Activated naive CD4-positive, alpha-beta T cell treated with Interleukin-2 at 50 U/mL for 16 hours (primary cell): ENCODE measurements at places on chromosomes 16 and 17.

GRCh38 chr16:11470676-11471415, 115.9 kb downstream of the LITAF start:
- no peak for DNase-seq

DNA sequence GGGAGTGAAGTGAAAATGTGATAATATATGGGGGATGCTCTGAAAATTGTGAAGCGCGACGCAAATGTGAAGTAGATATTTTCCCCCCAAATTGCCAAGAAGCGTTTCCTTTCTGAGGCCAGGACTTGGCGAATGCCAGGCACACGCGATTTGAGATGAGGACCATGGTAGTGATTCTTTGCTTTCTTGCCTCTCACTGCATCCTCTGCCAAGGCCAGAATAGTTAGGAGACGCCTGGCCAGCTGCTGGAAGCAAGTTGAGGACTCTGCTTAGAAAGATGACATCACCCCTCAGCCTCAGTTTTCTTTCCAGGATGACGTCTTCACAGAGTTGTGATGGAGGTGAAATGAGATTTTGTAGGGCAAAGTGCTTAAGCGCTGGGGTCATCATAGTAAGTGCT, 25.9 kb downstream of the PIPOX start:
- no peak for DNase-seq

- DNase-seq, result no peak
Observed at GRCh38 chr17:63066158-63066813, 100.3 kb downstream of the TANC2 start.

GRCh38 chr16:51151435-51151960, 428 bp upstream of the SALL1 start:
- DNase-seq, result no peak

- peak; percentile 45 for DNase-seq
Observed at GRCh38 chr16:12535535-12536411, 267.9 kb downstream of the CPPED1 start.

- no peak for DNase-seq
Observed at GRCh38 chr17:72614871-72615626, 477.4 kb downstream of the SLC39A11 start.

GRCh38 chr16:66905633-66906539, 12.8 kb downstream of the CDH16 start:
- DNase-seq, result peak; percentile 16

- DNase-seq, result peak; percentile 78
Observed at GRCh38 chr17:62478424-62478879, at the start of gene TLK2. TLK2 (plus strand) TSS chr17:62478825; CDS start chr17:62481126, 2,301 bp downstream.

DNA sequence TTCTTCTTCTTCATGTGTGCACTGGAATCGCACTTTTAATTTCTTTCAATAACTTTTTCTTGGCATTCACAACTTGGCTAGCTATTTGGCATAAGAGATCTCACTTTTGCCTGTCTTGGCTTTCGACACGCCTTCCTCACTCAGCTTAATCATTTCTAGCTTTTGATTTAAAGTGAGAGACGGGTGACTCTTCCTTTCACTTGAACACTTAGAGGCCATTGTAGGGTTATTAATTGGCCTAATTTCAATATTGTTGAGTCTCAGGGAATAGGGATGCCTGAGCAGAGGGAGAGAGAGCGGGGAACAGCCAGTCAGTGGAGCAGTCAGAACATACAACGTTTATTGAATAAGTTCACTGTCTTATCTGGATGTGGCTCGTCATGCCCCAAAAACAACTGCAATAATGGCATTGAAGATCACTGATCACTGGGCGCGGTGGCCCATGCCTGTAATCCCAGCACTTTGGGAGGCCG, 200.3 kb downstream of the SEC14L1 start:
- DNase-seq, result peak; percentile 28

GRCh38 chr17:76575570-76575969, 10.1 kb downstream of the ST6GALNAC2 start:
- DNase-seq, result no peak

DNA sequence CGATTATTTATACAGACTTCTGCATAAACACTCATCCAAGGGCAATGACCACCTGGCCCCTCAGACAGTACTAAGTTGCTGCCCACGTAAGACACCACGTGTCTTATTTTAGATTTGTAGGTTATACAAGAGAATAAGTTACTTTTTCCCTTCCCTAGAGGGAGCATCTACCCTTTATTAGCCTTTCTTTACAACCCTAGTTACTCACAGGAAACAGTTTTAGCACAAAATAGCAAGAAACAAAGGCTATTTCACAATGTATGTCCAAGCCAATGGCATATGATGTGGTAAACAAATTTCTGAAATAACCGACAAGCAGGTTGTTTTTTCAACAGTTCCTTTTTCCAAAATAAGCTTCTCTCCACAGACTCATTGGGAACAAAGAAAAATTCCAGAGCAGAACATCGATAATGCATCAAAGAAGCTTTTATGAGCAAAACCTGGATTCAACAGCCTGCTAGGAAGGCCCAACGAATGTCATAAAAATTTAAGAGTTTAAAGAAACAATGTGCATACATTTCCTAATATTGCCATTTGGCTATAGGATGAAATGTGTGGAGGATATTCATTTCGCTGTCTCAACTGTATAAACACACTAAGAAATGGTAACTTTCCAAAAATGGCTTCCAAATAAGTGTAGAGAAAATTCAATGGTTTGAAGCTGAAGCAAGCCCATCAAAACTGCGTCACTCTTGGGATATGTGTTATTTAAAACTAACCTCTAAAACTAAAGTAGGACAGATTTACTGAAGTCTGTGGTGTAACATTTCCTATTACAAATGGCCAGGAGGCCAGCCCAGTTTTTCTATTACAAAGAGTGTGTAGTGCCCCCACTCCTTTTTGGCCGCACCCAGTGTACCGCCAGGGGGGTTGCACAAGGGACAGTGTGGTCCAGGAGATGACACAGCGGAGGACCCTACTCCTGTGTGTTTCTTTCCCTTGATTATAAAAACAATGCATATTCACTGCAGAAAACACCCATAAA, 50.4 kb upstream of the ERN1 start:
- DNase-seq, result no peak

GRCh38 chr17:10261098-10261497, 62.7 kb upstream of the GAS7 start:
- no peak for DNase-seq

- peak; percentile 3 for DNase-seq
Observed at GRCh38 chr17:66437476-66438026, 135.1 kb downstream of the PRKCA start.

DNA sequence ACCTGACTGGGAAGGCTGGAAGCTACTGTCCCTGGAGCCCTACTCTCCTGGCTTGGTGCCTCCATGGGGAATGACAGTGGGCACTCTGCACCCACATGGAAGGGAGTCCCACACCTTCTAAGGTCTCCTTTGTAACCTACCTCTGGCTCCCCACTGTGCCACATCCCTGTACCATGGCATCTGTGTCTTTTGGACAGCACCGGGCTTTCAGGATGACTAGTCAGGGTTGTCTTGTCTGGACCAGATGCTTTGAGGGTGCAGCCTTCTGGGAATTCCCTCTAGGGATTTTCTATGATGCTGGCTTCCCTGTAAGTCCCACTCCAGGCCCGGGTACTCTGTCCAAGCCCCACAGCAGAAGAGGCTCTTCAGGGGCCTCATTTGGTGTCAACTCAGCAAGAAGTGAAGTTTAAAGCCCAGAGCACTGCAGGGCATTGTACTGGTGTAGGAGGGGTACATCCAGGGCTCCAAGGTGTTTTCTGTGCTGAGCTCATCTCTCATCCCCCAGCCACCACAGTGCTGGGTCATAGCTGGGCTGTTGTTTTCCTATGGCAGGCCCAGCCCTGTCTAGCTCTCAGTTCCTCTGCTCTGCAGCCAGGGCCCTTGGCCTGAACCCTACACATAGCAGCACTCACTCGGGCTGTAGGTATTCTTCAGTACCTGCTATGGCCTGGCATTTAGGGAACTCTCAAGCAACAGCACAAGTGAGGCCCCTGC, 255.3 kb downstream of the CPPED1 start:
- no peak for DNase-seq

GRCh38 chr17:72405662-72406230, 284.9 kb downstream of the SOX9 start:
- DNase-seq, result no peak

- peak; percentile 36 for DNase-seq
Observed at GRCh38 chr17:45050481-45051059, 862 bp downstream of the DCAKD start.

DNA sequence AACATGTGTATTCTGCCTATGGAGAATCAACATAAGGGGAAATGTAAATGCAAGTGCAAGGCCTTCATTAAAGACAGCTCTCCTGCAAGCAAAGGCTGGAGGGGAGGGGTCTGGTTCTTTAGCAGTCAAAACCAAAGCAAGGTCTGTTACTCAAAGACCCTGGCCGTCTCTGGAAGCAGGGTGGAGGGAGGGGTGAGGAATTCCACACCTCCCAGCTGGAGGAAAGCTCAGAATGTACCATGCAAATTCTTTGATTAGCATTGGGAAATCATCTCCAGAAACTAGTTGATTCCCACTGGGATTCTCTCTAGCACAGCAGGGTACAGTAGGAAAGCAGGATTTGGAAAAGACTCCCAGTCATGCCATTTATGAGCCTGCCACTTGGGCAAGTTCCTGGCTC, 77.3 kb upstream of the ASIC2 start:
- DNase-seq, result no peak

DNA sequence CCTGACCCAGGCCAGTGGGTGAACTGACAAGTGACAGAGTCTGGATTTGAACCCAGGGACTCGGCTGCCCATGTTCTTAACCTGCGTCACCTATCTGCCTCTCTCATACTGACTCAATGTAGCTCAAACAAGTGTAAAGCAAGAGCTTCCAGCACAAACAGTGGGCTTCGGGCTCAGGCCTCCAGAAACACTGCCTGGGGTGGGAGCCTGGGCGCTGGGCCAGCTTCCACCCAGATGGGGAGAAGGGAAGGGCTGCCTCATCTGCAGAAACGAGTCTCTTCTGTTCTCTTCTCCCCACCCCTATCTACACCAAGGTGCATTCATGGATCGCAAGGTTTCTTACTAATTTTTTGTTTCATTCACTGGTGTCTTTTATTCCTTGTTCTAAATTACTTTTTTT, 1.3 kb downstream of the CDRT4 start:
- DNase-seq, result no peak

- peak; percentile 37 for DNase-seq
Observed at GRCh38 chr17:78358538-78359320, 1.1 kb downstream of the SOCS3 start.

- DNase-seq, result no peak
Observed at GRCh38 chr17:72516772-72517399, 396.1 kb downstream of the SOX9 start.

DNA sequence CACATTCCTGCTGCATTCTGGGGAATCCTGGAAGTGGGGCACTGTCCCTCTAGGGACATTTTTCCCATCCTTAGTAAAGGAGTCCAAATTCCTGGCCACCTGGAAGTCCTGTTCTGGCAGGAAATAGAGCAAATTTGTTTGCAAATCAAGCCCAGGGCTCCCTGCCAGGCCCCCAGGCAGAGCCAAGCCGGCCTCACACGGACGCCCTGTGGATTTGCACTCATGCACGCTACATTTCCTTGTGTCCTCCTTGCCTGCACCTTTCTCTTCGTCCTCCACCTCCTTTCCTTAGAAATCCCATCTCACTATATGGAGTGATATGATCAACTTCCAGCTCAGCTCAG, 7.0 kb upstream of the CALB2 start:
- DNase-seq, result no peak

DNA sequence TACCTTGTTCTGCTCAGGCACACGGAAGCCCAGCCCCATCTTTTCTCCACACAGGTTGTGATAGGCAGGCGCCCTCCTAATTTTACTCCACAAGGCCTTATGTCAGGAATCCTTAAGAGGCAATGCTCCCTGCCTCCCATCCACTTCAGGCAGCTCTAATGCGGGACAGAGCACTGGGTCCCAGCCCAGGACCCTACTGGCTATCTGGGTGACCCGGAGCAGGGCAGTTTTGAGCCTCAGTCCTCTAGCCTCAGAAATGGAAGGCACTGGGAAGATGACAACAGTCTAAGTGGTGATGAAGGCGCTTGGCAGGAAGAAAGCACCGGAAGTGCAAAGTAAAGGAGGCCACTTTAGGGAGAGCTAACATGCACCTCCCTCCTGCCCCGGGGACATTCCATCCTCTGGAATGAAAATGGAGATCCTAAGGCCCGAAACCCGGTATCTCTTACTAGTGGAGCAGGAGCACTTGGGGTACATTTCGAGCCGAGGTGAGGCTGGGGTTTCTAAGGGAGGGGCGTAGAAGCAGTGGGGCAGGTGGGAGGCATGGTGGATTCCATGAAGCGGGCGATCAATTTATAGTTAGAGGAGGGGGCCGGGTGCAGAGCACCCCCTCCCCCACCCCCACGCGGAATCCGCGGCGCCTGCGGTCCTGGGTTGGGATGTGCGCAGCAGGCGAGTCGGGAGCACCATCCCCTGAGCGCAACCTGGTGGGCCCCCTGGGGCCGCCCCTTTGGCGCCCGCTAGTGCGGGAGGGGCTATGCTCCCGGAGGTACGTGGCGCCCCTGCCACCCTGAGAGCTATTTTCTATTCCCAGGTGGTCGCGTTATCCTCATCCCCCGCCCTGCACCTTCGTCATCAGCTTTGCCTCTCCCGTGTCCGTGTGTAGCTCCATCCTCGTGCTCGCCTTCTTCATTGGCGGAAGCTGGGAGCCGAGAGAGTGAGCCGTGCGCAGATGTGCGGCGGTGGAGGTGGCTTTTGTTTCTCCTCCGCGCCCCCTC, 4.9 kb downstream of the MT1F start:
- DNase-seq, result peak; percentile 40

- no peak for DNase-seq
Observed at GRCh38 chr17:38550661-38551060, 55.1 kb downstream of the SRCIN1 start.

- DNase-seq, result no peak
Observed at GRCh38 chr17:66711881-66712321, 123.0 kb upstream of the CACNG5 start.

- no peak for DNase-seq
Observed at GRCh38 chr17:1939981-1940809, 84.9 kb downstream of the RTN4RL1 start.

DNA sequence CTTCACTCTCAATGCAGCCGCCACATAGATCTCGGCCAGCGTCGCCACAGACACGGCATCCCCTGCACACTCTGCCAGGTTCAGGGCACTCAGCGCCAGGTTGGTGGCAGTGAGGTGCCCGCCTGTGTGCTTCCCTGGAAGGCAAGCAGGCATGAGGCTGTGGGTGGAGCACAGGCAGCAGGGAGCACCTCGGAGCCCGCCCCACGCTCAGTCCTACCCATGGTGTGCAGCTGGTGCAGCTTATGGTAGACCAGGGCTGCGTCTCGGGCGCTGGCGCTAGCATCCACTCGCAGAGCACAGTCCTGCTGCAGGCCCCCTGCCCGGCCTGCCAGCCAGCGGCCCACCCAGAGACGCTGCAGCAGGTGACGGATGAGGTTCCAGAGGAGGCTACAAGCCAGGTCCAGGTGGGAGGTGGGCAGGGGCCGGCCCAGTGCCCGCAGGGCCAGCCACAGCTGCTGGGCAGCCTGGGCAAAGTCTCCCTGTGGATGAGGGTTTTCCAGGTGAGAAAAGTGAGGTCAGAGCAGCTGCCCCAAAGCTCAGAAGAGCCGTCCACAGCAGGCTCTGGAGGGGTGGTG, 20.5 kb downstream of the SREBF1 start:
- DNase-seq, result no peak
